MCF 10A (cell line): ENCODE measurements at places on chromosomes 5 and 9. TPM values are rescaled to one million over a fixed set of nuclear protein-coding genes. Genes with fewer than 3 reads are reported as not detected.

ADAMTS16 gene
- not detected in 2 replicates for total RNA-seq

BARX1 gene
- 0.23 TPM in 1 of 2 replicates, not detected in the other for total RNA-seq

RBM27 gene
- total RNA-seq = 25.6 and 27.9 TPM in 2 replicates

STKLD1 gene
- total RNA-seq = 1.3 TPM in 2 replicates

DOCK8 gene
- total RNA-seq = 5.2 and 5.7 TPM in 2 replicates

TOMM5 gene
- 151 and 164 TPM in 2 replicates for total RNA-seq

CFAP77 gene
- total RNA-seq = not detected in 2 replicates

ZNF346 gene
- total RNA-seq = 32.5 and 36.6 TPM in 2 replicates

CCNO gene
- 10.6 and 11.7 TPM in 2 replicates for total RNA-seq

AGXT2 gene
- not detected in 2 replicates for total RNA-seq

ANXA1 gene
- total RNA-seq = 731 and 810 TPM in 2 replicates

- H3K27me3 ChIP-seq = no peaks in the 10 kb centered on the region
- no peak overlapping the region for H3K4me3 ChIP-seq
- no peaks in the 10 kb centered on the region for H3K4me1 ChIP-seq
Observed at GRCh38 chr9:16475996-16476395, 394.5 kb downstream of the BNC2 start.

GRCh38 chr5:127944125-127944524 lies 139.4 kb upstream of the SLC12A2 start:
- no peak overlapping the region for H3K4me3 ChIP-seq
- no peak for DNase-seq
- H3K27me3 ChIP-seq = no peaks in the 10 kb centered on the region
- peaks cover 5% of the 10 kb centered on the region for H3K36me3 ChIP-seq

- H3K27me3 ChIP-seq = no peaks in the 10 kb centered on the region
- no peaks in the 10 kb centered on the region for H3K36me3 ChIP-seq
- peak overlapping the region; percentile 53 for H3K27ac ChIP-seq
- H3K4me1 ChIP-seq = peaks cover 27% of the 10 kb centered on the region
- no peak overlapping the region for H3K4me3 ChIP-seq
Observed at GRCh38 chr5:155091063-155091648, 77.6 kb downstream of the KIF4B start.

GRCh38 chr9:131578731-131579504 lies 33.6 kb downstream of the PRRT1B start:
- DNase-seq = no peak
- no peak overlapping the region for H3K4me3 ChIP-seq
- H3K4me1 ChIP-seq = no peaks in the 10 kb centered on the region
- peaks cover 35% of the 10 kb centered on the region for H3K36me3 ChIP-seq
- peak overlapping the region; percentile 14 for H3K27ac ChIP-seq

DNA sequence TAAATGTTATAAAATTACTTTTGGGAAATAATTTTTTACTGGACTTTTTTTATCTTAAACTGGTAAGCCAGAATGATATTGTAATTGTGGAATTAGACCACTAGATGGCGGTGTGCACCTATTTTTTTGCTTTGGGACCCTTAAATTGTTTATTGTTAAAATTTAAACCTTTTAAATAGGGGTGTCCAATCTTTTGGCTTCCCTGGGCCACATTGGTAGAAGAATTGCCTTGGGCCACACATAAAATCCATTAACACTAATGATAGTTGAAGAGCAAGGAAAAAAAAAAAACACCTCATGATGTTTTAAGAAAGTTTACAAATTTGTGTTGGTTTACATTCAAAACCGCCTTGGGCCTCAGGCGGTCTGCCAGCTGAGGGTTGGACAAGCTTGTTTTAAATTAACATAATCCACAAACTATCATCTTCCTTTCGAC lies 28.4 kb upstream of the GADD45G start:
- no peaks in the 10 kb centered on the region for H3K36me3 ChIP-seq
- no peaks in the 10 kb centered on the region for H3K4me1 ChIP-seq
- H3K4me3 ChIP-seq = no peak overlapping the region
- H3K27me3 ChIP-seq = peaks cover 89% of the 10 kb centered on the region
- peak; percentile 56 for DNase-seq
- H3K27ac ChIP-seq = no peak overlapping the region

- no peaks in the 10 kb centered on the region for H3K4me1 ChIP-seq
- no peak for DNase-seq
- no peaks in the 10 kb centered on the region for H3K36me3 ChIP-seq
- no peak overlapping the region for H3K27ac ChIP-seq
- no peaks in the 10 kb centered on the region for H3K27me3 ChIP-seq
Observed at GRCh38 chr5:116135344-116135743, 50.5 kb downstream of the COMMD10 start.

DNA sequence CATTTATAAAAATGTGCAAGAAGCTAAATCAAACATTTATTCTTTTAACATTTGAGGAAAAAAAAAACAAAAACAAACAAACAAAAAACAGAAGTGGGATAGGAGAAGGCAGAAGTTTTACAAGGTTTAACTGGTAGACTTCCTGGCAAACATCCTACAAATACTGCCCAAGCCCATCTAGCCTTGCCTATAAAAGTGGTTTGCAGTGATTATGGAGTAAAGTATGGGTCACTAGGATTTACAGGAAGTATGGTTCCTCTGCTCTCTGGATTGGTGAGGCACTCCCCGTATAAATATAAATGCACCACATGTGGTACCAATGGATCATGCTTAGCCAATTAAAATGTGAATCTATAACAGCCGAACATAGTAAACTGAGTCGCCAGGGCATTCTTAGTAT lies 291.9 kb downstream of the EDIL3 start:
- no peaks in the 10 kb centered on the region for H3K36me3 ChIP-seq
- H3K4me1 ChIP-seq = no peaks in the 10 kb centered on the region
- no peak overlapping the region for H3K27ac ChIP-seq
- no peak for DNase-seq

DNA sequence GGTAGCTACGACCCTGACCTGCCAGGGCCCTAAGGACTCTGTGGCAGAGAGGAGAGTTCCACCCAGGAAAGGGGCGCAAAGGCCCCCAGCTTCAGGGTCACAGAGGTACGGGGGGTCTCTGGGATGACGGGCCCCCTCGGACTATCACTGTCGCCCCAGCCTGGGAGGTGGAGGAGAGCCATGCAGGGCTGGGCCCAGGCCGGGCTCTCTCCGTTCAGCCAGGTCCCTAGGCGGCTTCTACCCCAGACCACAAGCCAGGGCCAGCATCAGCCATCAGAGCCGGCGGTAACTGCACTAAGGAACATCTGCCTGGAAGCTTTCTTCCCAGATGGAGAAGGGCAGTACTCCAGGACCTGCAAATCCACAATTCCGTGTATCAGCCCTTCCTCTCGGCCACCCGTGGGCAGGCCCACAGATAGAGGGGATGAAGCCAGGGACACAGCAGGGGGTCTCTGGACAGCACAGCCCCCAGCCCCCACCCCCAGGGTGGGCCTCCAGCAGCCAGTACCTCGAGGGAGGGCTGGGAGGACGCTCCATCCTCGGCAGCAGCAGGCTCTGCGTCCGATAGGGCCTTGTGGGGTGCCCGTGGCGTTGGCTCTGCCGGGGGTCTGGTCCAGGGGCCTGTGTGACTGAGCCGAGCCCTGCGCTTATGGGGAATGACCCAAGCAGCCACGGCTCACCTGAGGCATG lies 38.4 kb downstream of the NACC2 start:
- no peak overlapping the region for H3K4me3 ChIP-seq
- peaks cover 9% of the 10 kb centered on the region for H3K4me1 ChIP-seq
- H3K36me3 ChIP-seq = no peaks in the 10 kb centered on the region

- H3K27ac ChIP-seq = no peak overlapping the region
- H3K36me3 ChIP-seq = no peaks in the 10 kb centered on the region
- no peak overlapping the region for H3K4me3 ChIP-seq
- H3K4me1 ChIP-seq = no peaks in the 10 kb centered on the region
- peaks cover 48% of the 10 kb centered on the region for H3K27me3 ChIP-seq
- DNase-seq = no peak
Observed at GRCh38 chr9:93290495-93291434, 106.8 kb downstream of the WNK2 start.

DNA sequence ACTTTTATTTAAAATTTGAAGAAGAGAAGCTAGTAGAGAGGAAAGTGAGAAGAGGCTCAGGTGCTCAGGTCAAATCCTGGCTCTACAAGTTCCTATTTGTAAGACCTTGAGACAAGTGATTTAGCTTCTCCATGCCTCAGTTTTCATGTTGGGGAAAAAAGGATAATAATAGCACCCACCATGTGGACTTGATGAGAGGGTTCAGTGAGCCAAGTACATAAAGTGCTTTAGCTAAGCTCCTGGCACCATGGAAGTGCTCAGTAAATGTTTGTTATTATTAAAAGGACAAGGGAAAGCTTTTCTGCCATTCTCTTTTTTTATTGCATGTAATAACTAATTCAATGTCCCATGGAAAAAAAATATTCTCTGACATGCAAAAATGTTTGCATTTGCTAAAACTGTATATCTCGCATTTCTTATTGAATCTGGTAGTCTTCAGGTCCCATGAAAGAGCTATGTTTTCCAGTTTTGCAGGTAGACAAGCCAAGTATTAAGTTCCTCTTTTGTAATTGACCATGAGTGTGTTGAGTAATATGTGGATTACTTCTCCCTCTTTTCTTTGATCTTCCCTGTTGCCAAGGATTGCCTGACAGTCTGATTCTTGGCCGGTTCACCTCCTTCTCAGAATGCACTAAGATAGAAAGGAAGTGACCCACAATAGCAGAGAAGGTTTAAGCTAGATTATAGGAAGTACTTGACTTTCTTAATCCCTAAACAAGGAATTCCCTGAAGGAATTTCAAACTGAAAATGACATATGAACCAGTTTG lies 45.6 kb upstream of the TRIM32 start:
- no peak overlapping the region for H3K4me3 ChIP-seq
- no peaks in the 10 kb centered on the region for H3K36me3 ChIP-seq
- no peaks in the 10 kb centered on the region for H3K4me1 ChIP-seq
- H3K27me3 ChIP-seq = no peaks in the 10 kb centered on the region

GRCh38 chr5:75412111-75412990 lies 75.3 kb downstream of the HMGCR start:
- no peak for DNase-seq
- H3K27me3 ChIP-seq = no peaks in the 10 kb centered on the region
- H3K4me3 ChIP-seq = no peak overlapping the region
- H3K4me1 ChIP-seq = no peaks in the 10 kb centered on the region
- no peak overlapping the region for H3K27ac ChIP-seq
- H3K36me3 ChIP-seq = peaks cover 32% of the 10 kb centered on the region

DNA sequence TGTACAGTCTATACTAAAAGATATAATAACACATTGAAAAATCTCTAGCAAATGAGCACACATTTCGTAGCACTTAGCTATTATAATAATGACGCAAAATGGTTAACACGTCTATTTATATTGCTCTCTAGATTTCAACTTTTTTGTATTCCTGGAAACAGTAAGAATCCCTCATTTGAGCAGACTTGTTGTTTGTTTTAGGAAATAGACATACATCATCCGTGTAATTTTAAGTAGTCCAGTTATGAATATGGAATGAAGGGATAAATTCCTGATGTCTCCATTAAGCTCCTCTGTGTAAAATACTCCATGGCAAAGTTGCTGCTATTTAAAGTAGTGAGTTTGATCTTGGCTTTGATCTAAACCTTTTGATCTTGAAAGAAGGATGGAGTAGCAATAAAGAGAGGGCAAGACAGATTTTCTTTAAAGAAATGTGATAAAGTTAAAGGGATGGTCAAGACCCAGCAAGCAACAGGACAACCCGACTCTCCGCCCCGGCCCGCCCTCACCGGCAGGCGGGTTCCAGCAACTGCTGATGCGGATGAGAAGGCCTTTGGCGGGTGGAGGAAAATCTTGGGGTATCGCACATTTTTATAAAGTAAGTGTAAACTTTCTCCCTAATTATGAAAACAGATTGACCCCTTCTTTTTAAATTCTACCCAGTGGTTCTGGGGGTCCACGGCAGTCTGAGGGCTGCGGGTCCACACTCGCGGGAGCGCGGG lies 277.4 kb downstream of the AOPEP start:
- H3K4me1 ChIP-seq = peaks cover 34% of the 10 kb centered on the region
- peak overlapping the region; percentile 35 for H3K27ac ChIP-seq
- H3K36me3 ChIP-seq = peaks cover 33% of the 10 kb centered on the region
- DNase-seq = peak; percentile 57
- no peaks in the 10 kb centered on the region for H3K27me3 ChIP-seq
- peak overlapping the region; percentile 85 for H3K4me3 ChIP-seq

- H3K4me1 ChIP-seq = peaks cover 13% of the 10 kb centered on the region
- H3K27ac ChIP-seq = peak overlapping the region; percentile 47
- DNase-seq = no peak
Observed at GRCh38 chr9:106773750-106774149, 89.2 kb upstream of the ZNF462 start.

DNA sequence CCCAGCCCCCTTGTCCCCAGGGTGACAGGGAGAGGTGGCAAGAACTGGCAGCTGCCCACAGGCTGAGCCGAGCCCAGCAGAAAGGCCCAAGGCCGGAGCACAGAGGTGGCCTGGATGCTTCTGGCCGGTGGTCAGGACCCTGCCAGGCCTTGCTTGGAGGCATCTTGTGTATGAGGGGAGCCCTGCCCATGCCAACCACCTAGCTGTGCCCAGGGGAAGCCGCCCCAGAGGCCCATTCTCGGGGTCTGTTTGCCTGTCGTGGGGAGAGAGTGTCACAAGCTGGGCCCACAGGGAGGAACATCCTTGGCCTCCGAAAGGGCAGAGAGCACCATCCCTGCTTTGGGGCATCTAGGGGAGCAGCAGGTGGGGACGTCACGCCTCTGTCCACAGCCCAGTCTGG lies 10.0 kb downstream of the NKD2 start:
- H3K4me1 ChIP-seq = no peaks in the 10 kb centered on the region
- H3K27me3 ChIP-seq = no peaks in the 10 kb centered on the region
- H3K36me3 ChIP-seq = no peaks in the 10 kb centered on the region
- H3K27ac ChIP-seq = no peak overlapping the region
- DNase-seq = no peak

DNA sequence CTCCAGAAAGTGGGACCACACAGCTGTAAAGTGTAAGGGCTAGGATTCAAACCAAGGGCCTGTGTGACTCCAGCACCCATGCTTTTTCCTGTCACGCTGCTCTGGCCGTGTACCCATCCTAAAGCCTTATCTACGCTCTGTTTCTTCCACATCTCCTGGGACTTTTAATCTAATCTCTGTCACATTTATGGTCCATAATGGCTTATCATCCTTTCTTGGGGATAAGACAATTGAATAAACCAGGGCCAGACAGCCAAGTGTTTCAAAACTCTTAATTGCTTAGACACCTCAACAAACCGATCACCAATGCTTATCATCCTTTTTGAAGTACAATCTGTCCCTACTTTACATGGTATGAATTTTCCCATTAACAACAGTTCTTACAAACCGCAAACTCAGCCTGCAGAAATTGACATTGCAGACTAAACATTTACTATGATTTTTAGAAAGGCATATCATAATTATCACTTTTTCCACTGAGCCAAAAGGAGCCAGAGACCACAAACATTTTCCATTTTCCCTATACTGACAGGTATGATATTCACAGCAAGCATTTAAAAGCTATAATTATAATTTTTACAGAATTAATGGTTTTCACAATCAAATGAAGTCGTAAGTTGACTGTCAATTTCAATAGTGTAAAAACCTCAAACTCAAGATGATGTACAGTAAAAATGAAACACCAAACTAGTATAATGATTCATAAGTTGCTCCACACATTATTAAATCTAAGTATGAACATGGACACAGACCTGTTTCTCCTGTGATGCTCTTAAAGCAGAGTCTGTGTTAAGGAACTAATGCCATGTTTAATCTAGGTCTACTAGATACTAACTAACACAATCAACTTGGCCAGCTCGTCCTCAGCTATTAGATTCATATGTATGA lies 99.5 kb downstream of the FBXW11 start:
- H3K27me3 ChIP-seq = no peaks in the 10 kb centered on the region
- peaks cover 5% of the 10 kb centered on the region for H3K4me1 ChIP-seq
- H3K36me3 ChIP-seq = peaks cover 37% of the 10 kb centered on the region
- DNase-seq = no peak
